ENCODE measurements at places on chromosomes 2 and 18. TPM values are rescaled to one million over a fixed set of nuclear protein-coding genes. Genes with fewer than 3 reads are reported as not detected.

DNA sequence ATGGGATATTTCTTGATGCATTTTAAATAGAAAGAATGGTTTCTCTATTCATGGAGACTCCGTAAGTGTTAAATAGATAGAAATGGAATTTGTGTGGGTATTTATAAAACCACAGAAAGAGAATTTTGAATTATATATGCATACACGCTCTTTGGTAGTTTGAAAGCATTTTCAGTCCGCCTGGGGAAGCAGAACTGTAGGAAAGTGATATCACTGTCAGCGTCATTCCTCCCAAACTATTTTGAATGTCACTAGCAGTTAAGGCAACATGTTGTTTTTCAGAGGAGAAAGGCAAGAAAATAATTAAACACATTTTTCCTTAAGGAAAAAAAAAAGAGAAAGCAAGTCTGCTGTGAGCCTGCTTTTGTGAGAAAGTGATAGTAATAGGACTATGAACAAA is 8.7 kb upstream of the ERMN start:
- DNase-seq, result no peak

- DNase-seq, result no peak
These were observed 50.9 kb downstream of the ZEB2 start for GRCh38 chr2:144468823-144469595.

DNA sequence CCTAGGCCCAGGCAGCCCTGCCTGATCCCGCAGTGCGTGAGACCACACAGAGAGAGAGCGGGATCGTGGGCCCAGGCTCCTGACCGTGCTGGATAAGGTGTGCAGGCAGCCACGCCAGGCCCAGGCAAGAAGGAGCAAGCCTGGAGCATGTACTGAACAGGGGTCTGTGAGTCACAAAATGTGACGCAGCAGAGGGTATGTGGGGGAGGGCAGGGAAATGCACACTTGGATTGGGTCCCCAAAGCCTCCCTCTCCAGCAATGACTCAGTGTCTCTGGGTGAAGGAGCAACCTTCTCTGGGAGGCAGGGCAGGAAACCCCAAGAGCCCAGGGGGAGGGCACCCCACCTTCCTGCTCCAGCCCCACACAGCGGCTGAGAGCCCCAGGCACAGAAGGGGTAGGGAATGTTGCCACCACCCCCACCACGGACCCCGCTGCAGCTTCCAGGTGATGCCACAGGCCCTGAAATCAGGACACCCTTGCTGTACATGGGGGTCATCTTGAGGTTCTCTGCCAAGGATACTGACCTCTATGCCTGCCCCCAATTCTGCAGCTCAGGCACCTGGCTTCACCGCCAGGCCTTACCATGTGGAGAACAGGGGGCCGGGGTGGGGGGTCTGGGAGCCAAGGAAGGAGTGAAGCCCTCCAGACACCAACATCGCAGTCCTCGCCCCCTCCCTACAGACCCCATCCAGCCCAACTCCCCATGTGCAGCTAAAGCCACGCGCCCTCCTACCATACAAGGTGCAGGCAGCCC is 1.3 kb upstream of the GPC1 start:
- no peak for DNase-seq

- no peak for DNase-seq
These were observed 40.4 kb upstream of the SLC25A52 start for GRCh38 chr18:31801078-31801477.

DNA sequence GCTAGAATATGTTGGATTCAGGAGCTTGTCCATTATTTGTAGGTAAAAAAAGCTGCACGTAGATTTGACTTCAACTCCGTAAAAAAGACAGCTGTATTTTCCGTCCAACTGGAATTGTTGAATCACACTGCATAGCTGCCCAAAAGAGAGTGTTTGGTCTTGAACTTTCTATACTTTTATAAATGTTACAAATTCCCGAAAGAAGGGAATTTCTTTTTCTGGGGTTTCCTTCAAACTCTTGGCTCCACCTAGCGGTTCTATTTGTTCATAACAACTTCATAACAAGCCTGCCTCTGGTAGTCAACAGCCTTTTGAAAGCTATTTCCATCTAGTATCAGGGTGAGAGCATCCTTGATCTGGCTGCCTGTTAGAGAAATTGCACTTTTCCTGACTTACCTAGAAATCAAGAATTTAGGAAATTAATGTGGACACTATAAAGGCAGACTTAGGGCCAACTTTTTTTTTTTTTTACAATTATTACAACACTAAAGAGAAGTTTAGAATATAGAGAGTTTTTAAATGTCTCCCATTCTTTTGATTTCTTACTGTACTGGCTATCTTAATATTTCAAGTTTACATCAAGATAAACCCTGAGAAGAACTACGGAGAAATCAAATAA is 48.1 kb downstream of the TMEM185B start:
- DNase-seq, result peak; percentile 61

GRCh38 chr18:44732599-44732998 is 51.9 kb downstream of the SETBP1 start:
- DNase-seq, result no peak

DNA sequence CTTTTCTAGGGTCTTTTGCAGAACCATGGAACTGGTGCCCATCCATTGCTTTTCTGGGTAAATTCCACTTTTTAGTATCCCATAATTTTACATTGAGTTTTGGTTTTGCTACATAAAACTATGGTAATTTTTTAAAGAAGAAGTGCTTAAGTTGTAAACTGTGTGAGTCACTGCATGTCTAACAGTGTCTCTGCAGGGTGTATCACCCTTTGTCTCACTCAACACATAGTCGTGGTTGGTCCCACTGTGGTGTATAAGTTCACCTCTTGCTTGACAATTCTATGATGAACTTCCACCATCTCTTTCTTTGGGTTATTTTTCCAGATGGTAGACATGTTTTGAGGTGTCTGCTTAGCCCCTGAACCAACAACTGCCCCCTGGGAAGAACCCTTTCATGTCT is 10.5 kb downstream of the SCTR start:
- DNase-seq, result no peak

DNA sequence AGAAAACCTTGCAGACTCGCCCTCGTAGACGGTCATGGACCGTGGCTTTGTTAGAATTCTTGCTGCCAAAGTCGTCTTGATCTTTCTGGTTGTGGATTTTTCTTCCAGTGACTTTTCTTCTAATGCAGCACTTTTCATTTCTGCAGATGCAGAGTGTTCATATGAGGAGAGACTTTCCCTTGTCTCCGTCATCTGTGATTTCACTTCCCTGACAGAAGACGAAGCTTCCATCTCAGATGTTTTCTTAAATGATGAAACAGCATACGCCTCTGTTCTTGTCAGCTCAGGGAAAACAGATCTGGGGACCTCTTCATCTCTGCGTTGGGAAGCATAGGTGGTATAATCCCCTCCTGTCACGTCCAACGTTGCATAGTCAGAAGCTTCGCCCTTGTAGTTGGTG is 50.9 kb downstream of the PLEKHA3 start:
- DNase-seq, result no peak

The TMEM17 gene
- 2.6 TPM for total RNA-seq

Data from Caco-2 (cell line).